Stomach (tissue), 19 donors: ENCODE measurements at places on chromosomes 1 and 21. TPM values are rescaled to one million over a fixed set of nuclear protein-coding genes. Genes with fewer than 3 reads are reported as not detected.

DNA sequence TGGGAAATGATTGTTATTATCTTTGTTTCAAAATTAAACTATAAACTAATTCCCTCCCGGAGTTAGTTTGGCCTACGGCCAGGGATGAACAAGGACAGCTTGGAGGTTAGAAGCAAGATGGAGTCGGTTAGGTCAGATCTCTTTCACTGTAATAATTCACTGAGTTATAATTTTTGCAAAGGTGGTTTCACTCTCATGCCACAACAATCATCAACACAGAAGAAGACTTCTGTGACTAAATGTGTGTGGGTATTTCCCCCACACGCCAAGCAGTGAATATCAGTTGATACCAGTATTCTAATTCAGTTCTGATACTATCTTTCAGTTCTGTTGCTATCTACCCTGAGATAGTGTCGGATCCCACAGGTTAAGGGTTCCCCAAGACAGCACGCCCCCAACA is 215.1 kb downstream of the S1PR1 start:
- no peaks in the 10 kb centered on the region for H3K36me3 ChIP-seq
- H3K4me1 ChIP-seq, result no peaks in the 10 kb centered on the region
- no peak overlapping the region for H3K27ac ChIP-seq
- H3K4me3 ChIP-seq, result no peak overlapping the region

- peaks cover 56% of the 10 kb centered on the region for H3K4me1 ChIP-seq
- H3K36me3 ChIP-seq, result no peaks in the 10 kb centered on the region
- no peak for DNase-seq
- H3K4me3 ChIP-seq, result no peak overlapping the region
These were observed 68.0 kb downstream of the CACHD1 start for GRCh38 chr1:64537942-64538341.

GRCh38 chr1:2318314-2319278 is 72.8 kb downstream of the MORN1 start:
- H3K27me3 ChIP-seq, result no peaks in the 10 kb centered on the region
- no peak overlapping the region for H3K4me3 ChIP-seq
- no peak for DNase-seq
- H3K27ac ChIP-seq, result peak overlapping the region; percentile 50
- H3K36me3 ChIP-seq, result no peaks in the 10 kb centered on the region

GRCh38 chr1:171642197-171642596 is 10.3 kb downstream of the MYOC start:
- H3K4me1 ChIP-seq, result peaks cover 11% of the 10 kb centered on the region
- no peaks in the 10 kb centered on the region for H3K27me3 ChIP-seq
- no peak overlapping the region for H3K4me3 ChIP-seq
- H3K27ac ChIP-seq, result no peak overlapping the region
- DNase-seq, result no peak

- peaks cover 15% of the 10 kb centered on the region for H3K4me1 ChIP-seq
- no peak overlapping the region for H3K27ac ChIP-seq
- no peak overlapping the region for H3K4me3 ChIP-seq
- H3K27me3 ChIP-seq, result no peaks in the 10 kb centered on the region
- no peaks in the 10 kb centered on the region for H3K36me3 ChIP-seq
These were observed 37.1 kb upstream of the EPB41 start for GRCh38 chr1:28877132-28877781.

- no peak overlapping the region for H3K4me3 ChIP-seq
- no peak overlapping the region for H3K27ac ChIP-seq
- no peak for DNase-seq
- peaks cover 100% of the 10 kb centered on the region for H3K27me3 ChIP-seq
- no peaks in the 10 kb centered on the region for H3K4me1 ChIP-seq
- H3K36me3 ChIP-seq, result no peaks in the 10 kb centered on the region
These were observed 2.6 kb upstream of the TTC34 start for GRCh38 chr1:2803931-2804627.

DNA sequence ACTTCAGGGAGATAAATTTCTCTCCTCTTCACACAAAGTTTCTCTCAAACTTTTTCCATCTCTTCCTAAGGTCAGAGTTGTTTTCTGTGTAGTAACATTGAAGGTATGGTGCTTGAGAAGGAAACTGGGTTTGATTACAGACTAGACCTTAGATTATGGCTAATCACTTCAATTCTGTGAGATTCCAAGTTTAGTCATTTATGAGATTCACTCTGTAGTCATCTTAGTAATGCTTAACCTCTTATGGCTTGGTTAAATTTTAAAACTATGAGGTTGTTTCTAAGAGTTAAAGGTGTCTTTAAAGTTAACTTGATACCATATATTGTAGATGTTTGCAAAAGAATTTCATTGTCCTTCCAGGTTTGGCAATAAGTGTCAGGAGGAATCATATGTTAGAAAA is 1092.2 kb downstream of the KCNT2 start:
- no peak overlapping the region for H3K27ac ChIP-seq
- no peaks in the 10 kb centered on the region for H3K36me3 ChIP-seq
- no peak for DNase-seq
- H3K4me3 ChIP-seq, result no peak overlapping the region
- no peaks in the 10 kb centered on the region for H3K27me3 ChIP-seq

- peak; percentile 85 for DNase-seq
- peak overlapping the region; percentile 80 for H3K27ac ChIP-seq
- H3K4me1 ChIP-seq, result peaks cover 18% of the 10 kb centered on the region
- peak overlapping the region; percentile 24 for H3K4me3 ChIP-seq
These were observed 13.5 kb downstream of the TRAF3IP3 start for GRCh38 chr1:209769171-209769904.

DNA sequence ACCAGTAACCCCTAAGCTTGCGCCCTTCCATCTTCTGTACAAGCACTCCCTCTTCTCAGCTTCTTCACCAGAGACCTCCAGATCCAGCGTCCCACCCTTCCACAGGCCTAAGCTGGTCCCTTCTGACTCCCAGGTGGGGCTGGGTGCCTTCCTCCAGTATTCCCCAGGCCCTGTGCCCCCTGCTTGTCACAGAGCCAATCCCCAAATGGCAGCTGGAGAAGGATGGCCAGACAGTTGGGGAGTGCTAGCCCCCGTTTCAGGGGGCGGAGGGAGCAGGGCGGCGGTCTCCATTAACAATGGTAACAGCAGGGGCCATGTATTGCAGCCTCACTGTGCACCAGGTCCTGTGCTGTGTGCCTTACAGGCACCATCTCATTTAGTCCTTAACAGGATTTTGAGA is 85.7 kb downstream of the KCNN3 start:
- no peaks in the 10 kb centered on the region for H3K36me3 ChIP-seq
- DNase-seq, result no peak
- no peak overlapping the region for H3K4me3 ChIP-seq
- no peaks in the 10 kb centered on the region for H3K27me3 ChIP-seq
- peaks cover 10% of the 10 kb centered on the region for H3K4me1 ChIP-seq

- H3K27ac ChIP-seq, result peak overlapping the region; percentile 63
- peak; percentile 72 for DNase-seq
- no peak overlapping the region for H3K4me3 ChIP-seq
- no peaks in the 10 kb centered on the region for H3K36me3 ChIP-seq
- H3K4me1 ChIP-seq, result peaks cover 29% of the 10 kb centered on the region
These were observed 88.8 kb upstream of the ARHGEF16 start for GRCh38 chr1:3365523-3366125.

- no peak for DNase-seq
- no peaks in the 10 kb centered on the region for H3K36me3 ChIP-seq
- peak overlapping the region; percentile 41 for H3K27ac ChIP-seq
- H3K4me3 ChIP-seq, result no peak overlapping the region
- no peaks in the 10 kb centered on the region for H3K4me1 ChIP-seq
- H3K27me3 ChIP-seq, result no peaks in the 10 kb centered on the region
These were observed 5.3 kb upstream of the ERG start for GRCh38 chr21:38503583-38503982.

DNA sequence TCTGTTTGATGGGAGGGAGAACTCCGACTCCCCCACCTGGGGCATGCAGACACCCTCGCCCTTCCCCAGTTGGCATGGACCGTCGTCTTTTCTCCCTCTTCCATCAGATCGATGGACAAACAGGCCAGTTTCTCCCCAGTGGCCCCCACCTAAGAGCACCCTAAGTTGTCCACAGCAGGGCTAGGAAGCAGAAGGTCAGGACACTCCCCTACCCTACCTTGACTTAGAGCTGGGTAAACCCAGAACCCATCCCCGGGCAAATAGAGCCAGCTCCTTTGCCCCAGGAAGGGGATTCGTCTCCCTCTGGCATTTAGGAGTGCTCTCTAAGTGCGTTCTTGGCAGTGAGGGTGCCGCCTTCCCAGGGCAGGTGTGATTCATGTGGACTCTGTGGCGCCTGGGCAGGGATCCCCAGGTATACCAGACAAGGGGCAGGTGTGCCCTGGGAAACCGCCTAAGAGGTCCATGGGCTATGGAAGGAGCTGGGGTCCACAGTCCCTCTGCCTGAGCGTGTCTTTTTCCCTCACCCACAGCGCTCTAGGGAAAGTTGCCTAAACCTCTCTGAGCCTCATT is 2.7 kb upstream of the RUNX3 start:
- no peak overlapping the region for H3K27ac ChIP-seq
- peaks cover 40% of the 10 kb centered on the region for H3K4me1 ChIP-seq
- no peak for DNase-seq
- no peaks in the 10 kb centered on the region for H3K36me3 ChIP-seq

- peak overlapping the region; percentile 91 for H3K4me3 ChIP-seq
- H3K27me3 ChIP-seq, result no peaks in the 10 kb centered on the region
- H3K36me3 ChIP-seq, result no peaks in the 10 kb centered on the region
- peak; percentile 70 for DNase-seq
- H3K4me1 ChIP-seq, result peaks cover 29% of the 10 kb centered on the region
These were observed 771 bp downstream of the RABGAP1L start for GRCh38 chr1:174160109-174160473.

- no peaks in the 10 kb centered on the region for H3K4me1 ChIP-seq
- no peaks in the 10 kb centered on the region for H3K27me3 ChIP-seq
- no peak overlapping the region for H3K4me3 ChIP-seq
- H3K27ac ChIP-seq, result no peak overlapping the region
- no peaks in the 10 kb centered on the region for H3K36me3 ChIP-seq
- peak; percentile 61 for DNase-seq
These were observed 37.3 kb upstream of the IRF2BP2 start for GRCh38 chr1:234647245-234647644.

GRCh38 chr1:45804669-45804969 is 1.2 kb downstream of the MAST2 start:
- peaks cover 23% of the 10 kb centered on the region for H3K4me1 ChIP-seq
- peak overlapping the region; percentile 57 for H3K4me3 ChIP-seq
- H3K27me3 ChIP-seq, result no peaks in the 10 kb centered on the region
- DNase-seq, result peak; percentile 14
- H3K36me3 ChIP-seq, result peaks cover 5% of the 10 kb centered on the region

DNA sequence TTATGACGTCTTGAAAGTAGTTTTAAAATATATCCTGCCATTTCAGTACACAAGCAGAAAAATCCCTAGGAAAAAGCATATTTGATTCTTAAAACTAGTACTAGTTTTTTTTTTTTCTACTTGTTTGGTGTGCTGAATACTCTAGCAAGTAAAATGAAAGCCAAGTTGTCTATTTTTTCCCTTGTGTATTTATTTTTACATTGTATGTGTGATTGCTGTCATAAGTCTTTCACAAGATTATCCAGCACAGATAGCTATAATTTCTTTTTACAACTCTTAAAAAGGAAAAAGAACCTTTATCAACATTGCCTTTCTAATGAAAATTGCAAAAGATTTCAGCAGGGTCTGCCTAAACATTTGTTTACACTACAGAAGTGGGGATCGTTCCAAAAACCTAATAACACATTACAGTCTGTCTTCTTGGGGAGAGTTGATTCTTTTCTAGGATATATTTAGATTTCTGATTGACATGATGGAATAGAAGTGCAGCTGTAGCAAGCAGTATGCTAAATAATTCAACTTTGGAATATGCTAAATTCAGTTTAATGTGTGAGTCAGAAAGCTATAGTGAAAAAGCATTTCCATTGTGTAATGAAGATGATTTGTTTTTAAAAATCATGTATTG is 2.5 kb downstream of the DR1 start:
- no peak for DNase-seq
- no peaks in the 10 kb centered on the region for H3K27me3 ChIP-seq
- no peaks in the 10 kb centered on the region for H3K36me3 ChIP-seq
- peak overlapping the region; percentile 16 for H3K27ac ChIP-seq
- H3K4me1 ChIP-seq, result peaks cover 66% of the 10 kb centered on the region

DNA sequence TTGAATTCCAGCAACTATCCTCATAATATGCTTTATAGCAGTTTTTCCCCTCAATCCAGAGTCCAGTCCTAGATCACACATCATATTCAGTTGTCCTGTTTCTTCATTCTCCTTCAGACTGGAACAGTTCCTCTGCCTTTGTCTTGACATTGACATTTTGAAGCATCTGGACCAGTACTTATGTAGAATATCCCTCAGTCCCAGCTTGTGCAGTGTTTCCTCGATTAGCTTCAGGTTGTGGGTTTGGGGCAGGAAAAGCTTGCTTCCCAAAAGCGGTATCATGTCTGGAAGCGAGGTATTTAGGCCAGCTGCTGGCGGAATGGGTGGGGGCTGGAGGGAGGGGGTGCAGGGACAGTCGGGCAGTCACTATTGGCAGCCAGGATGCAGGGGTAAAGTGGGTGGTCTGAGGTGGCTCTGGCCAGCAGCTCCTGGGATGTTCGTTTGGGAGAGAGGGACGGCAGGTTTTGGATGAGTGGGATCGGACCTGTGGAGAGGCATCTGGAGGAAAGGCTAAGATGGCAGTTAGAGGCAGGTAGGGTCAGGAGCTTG is 6.5 kb downstream of the THEMIS2 start:
- H3K36me3 ChIP-seq, result no peaks in the 10 kb centered on the region
- no peak overlapping the region for H3K4me3 ChIP-seq
- H3K4me1 ChIP-seq, result no peaks in the 10 kb centered on the region
- no peak for DNase-seq
- no peak overlapping the region for H3K27ac ChIP-seq

DNA sequence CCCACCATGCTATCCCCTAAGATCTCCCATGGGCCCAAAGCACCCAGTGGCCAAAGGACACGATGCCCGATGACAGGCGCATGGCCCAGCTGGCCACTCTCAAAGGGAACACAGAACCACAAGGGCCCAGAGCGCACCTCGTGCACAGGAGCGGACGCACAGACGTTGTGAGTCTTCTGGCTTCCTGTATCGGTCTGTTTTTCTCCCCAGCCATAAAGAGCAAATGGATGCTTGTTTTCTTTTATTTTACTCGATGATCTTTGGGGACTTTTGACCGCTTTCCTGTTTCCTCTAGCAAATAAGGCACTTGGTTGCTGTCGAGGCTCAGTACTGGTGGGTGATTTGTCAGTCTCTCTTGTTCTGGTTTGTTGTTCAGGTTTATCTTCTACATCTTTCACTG is 16.2 kb downstream of the CCSAP start:
- DNase-seq, result no peak
- H3K36me3 ChIP-seq, result peaks cover 9% of the 10 kb centered on the region
- H3K4me1 ChIP-seq, result no peaks in the 10 kb centered on the region
- H3K27me3 ChIP-seq, result no peaks in the 10 kb centered on the region
- no peak overlapping the region for H3K4me3 ChIP-seq

GRCh38 chr1:99570486-99571089 is 75.3 kb upstream of the PALMD start:
- H3K4me3 ChIP-seq, result no peak overlapping the region
- no peak for DNase-seq
- H3K36me3 ChIP-seq, result no peaks in the 10 kb centered on the region
- H3K4me1 ChIP-seq, result no peaks in the 10 kb centered on the region
- H3K27ac ChIP-seq, result no peak overlapping the region

The HSPB7 gene
- total RNA-seq, result 15.6 TPM

The GNG4 gene
- 1.5 TPM for total RNA-seq

The MATN1 gene
- total RNA-seq, result not detected

The UQCRHL gene
- total RNA-seq, result not detected
